ENCODE measurements at places on chromosomes 5 and 9.
A peak's percentile ranks its signal among the peaks of the same experiment; 100 is the strongest.

DNA sequence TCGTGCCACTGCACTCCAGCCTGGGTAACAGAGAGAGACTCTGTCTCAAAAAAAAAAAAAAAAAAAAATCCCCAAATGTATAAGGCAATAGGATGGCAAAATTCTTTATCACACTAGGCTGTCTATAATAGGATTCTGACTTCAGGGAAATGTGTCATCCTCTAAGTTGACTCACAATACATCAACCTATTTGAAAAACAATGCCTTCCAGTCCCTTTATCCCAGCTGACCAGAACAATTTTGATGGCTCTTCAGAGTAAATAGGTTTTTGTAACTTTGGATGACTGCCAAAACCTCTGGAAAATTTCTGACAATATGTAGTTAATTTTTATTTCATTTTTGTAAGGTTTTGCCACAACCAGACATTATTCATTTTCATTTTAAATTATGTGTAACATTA, 184.1 kb downstream of the CCDC192 start:
- DNase-seq = no peak

DNA sequence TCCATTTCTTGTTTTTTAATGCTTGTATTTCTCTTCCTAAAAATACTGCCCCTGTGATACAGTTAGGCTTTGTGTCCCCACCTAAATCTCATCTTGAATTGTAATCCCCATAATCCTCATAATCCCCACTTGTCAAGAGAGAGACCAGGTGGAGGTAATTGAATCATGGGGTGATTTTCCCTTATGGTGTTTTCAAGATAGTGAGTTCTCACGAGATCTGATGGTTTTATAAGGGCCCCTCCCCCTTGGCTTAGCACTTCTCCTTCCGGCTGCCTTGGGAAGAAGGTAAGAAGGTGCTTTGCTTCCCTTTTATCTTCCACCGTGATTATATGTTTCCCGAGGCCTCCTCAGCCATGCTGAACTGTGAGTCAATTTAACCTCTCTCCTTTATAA, 227.4 kb downstream of the MAN2A1 start:
- DNase-seq = no peak

GRCh38 chr9:125374443-125375309, 113.0 kb downstream of the GAPVD1 start:
- peak; percentile 13 for DNase-seq

- no peak for DNase-seq
Measured at GRCh38 chr9:121505903-121506735, 6.5 kb upstream of the GGTA1 start.

DNA sequence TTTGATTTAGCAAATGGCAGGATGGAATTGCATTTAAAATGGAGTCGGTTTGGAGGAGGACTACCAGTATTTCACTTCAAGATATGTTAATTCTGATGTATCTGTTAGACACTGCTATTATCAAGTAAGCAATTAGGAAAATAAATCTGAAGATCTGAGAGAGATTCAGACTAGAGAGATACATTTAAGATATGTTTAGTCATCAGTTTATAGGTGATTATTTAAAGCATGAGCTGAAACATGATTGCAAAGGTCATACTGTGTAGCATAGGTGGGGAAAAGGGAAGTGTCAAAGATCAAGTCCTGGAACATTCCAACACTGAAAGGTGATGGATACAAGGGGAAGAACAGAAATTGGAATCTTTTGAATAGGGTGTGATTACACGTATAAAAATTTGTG, 79.1 kb downstream of the FAM174A start:
- DNase-seq = no peak

DNA sequence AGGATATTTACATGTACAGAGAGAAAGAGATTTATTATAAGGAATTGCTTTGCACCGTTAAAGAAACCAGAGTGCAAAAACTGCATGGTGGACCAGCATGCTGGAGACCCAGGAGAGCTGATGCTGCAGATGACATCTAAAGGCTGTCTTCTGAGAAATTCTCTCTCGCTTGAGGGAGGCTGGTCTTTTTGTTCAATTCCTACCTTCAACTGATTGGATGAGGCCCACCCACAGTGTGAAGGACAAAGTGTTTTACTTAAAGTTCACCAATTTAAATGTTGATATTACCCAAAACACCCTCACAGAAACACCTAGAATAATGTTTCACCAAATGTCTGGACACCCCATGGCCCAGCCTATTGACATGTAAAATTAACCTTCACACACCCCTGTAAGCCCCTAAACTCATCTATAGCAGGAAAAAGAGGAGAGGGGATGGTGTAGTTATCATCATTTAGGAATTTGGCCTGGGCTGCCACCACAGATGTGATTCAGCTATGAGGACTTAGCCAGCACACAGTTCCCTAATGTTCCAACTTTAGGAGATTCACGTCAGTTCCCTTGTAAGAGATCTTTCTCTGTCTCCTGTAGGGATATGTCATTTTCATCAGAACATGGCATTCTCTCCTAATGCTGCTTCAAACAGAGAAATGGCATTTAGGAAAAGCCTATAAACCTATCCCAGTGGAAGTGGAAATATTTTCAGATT, 358.2 kb upstream of the TLE4 start:
- no peak for DNase-seq

DNA sequence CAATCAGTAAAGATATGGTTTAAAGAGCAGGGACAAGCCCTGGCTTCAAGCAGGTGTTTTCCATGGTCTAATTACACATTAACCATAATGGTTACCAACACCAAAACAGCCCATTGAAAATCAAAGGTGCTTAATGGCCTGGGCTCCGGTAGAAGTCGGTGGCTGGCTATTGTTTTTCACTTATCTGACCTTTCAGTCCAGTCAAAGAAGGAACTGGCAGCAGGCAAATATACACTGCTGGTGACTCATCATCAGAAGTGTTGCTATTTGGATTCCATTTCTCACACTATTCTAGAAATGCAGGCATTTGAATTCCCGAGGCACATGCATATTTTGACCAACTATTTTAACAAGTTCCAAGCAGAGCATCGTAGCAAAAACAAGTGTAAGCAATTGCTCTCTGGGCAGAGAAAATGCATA, 26.3 kb upstream of the GABRP start:
- no peak for DNase-seq

GRCh38 chr9:129006328-129007034, 21.6 kb downstream of the SH3GLB2 start:
- DNase-seq = no peak

GRCh38 chr5:78527925-78528324, 120.6 kb downstream of the LHFPL2 start:
- DNase-seq = no peak

GRCh38 chr5:127568166-127568565, 50.7 kb downstream of the PRRC1 start:
- DNase-seq = no peak

DNA sequence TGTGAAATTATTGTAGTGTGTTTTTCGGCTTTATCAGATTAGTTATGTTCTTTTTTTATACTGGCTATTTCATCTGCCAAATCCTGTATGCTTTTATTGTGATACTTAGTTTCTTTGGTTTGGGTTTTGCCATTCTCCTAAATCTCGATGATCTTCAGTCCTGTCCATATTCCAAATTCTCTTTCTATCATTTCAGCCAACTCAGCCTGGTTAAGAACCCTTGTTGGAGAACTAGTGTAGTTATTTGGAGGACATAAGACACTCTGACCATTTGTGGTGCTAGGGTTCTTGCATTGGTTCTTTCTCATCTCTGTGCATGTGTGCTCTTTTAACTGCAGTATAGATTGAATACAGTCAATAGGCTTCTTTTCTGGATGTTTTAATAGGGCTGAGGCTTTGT, 187.0 kb upstream of the CCNH start:
- no peak for DNase-seq

- no peak for DNase-seq
Measured at GRCh38 chr9:16214677-16215352, 655.7 kb downstream of the BNC2 start.

DNA sequence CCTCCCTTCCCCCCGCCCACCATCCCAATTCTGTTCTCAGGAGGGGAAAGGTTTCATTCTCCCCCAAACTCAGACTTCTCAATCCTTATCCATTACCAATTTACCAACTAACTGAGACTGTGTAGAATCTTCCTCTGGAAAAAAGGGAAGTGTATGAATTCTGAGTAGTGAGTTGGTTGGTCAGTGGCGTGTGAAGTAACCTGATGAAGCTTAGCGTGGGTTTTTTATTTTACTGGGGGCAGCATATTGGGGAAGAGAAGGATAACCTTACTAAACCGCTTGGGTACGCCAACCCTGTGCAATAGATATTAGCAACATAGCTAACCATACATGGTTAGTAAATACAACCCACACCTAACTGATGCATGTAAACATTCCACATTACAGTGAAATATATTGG, 1.1 kb upstream of the DNAJC21 start:
- DNase-seq = no peak

- DNase-seq = no peak
Measured at GRCh38 chr5:173451651-173452050, 123.4 kb upstream of the STC2 start.

DNA sequence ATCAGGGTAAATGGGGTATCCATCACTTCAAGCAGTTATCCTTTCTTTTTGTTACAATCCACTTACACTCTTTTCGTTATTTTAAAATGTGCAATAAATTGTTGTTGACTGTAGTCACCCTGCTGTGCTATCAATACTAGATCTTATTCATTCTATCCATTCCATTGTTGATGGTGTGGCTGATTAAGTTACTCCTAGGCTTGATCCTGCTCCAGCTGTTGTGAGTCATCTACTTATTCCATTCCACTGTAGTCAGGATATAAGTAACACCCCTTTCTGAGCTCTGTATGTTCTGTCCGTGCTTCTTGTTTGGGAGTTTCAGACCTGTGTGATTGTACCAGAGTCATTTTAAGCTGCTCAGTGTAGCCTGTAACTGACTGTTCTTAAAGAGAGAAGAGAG, 122.5 kb upstream of the RUSC2 start:
- DNase-seq = no peak

DNA sequence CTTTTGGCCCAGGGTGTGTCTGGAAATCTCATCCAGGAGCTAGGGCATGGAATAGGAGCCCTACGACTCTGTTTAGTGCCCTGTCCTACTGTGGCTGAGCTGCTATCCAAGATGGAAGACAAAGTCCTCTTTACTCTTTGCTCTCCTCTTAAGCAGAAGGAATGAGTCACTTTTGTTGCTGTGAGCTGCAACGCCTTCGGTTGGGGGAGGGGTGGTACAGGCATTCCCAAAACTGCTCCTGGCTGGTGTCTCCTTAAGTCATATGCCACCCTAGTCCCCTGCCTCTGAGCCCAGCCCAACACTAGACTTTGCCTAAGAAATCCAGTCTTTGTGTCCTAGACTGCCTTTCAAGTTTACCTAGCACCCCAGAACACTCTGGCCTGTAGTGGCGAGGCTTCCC, 99.9 kb downstream of the PRR16 start:
- DNase-seq = no peak

DNA sequence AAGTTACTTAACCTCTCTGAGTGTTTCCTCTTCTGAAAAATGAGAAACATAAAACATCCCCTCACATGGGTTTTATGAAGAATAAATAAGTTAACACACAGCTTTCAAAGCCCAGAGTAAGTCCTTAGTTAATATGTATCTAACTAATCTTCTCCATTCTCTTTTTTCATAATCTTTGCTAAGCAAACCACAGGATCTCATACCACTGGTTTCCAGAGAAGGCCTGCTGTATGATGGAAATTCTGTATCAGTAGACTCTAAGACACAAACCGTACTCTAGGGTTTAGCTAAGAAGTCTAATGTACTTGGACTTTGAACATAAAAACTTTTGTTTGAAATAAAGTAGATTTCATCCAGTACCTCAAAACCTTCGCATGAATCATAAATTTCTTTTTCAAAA, 307.9 kb downstream of the SPOCK1 start:
- DNase-seq = no peak

DNA sequence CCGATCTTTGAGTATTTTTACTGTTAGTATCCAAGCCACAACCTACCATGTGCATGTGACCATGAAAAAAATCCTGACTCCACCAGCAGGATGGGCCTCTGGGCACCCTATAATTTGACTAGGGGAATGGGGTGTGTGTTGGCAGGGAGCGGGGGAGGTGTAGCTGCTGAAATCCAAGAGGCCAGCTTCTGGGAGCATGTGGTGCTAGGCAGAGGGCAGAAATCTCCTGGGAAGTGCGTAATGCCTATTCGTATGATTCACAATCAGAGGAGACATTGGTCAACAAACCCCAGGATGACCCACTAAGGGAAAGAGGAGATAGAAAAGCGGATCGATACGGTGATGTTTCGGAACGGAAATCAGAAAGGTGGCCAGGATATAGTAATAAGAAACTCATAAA, 149.9 kb downstream of the ARSB start:
- DNase-seq = no peak

DNA sequence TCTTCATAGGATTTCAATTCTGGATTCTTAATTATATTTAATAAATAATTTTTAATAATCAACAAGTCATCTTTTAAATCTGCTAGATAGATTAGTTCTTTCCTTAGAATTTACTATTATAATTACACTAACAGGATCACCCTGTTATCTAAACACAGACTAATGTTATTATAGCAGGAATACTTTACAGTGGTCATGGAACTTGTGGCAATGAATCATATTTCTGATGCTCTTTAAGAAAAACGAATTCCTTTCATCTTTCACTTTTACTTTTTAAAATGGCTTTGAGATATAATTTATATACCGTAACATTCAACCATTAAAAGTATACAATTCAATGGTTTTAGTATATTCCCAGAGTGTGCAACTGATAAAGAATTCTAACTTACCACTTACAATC, 29.7 kb upstream of the CDK5RAP2 start:
- DNase-seq = no peak

DNA sequence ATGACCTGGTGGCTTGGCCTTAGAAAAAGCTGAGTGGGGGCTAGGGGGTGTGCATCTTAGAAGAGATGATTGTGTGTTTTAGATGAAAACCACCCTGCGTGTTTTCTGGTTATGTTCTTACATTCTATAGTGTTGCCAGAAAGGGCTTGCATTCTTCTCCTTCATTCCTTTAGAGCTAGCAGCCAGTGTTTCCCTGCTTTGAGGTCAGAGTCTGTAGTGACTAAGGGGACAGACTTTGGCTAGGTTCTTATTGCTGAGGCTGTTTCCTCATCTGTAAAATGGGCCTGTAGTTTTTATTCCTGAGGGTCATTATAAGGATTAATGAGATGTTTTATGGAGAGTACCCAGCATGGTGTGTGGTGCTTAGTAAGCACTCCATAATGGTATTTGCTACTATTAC, 6.4 kb downstream of the MAST4 start:
- no peak for DNase-seq

- no peak for DNase-seq
Measured at GRCh38 chr9:103304797-103305196, 309.7 kb downstream of the CYLC2 start.

- no peak for DNase-seq
Measured at GRCh38 chr5:33230467-33231078, 210.2 kb upstream of the TARS1 start.

GRCh38 chr9:35618325-35618727, at the start of gene CD72:
Gene CD72, minus strand, starts transcription at chr9:35618413. Its CDS starts 110 bp downstream, at chr9:35618303.
- DNase-seq = no peak

DNA sequence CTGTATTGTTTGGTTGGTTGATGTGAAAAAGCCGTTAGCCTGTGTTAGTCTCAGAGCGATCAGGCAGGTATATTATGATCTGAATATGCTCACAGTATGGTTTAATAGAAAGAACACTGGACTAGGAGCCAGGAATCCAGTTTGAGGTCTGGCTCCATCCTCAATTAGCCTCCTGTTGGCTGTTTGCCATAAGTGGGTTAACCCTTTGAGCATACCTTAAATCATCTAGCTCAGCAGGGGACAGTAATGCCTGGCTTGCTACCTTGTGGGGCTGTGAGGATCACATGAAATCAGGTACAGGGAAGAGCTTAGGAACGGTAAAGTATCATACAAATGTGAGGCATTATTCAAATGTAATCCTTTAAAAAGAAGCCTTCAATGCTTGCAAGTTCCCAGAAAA, 104.7 kb downstream of the CMYA5 start:
- no peak for DNase-seq

GRCh38 chr5:174402222-174402812, 322.1 kb upstream of the MSX2 start:
- DNase-seq = no peak

Data from activated CD8-positive, alpha-beta memory T cell treated with anti-CD3 and anti-CD28 coated beads for 1 hour (primary cell).